Activated naive CD4-positive, alpha-beta T cell (primary cell): ENCODE measurements at places on chromosomes 2 and 18.

GRCh38 chr2:24410976-24411375 is 50.6 kb upstream of the ITSN2 start:
- no peak for DNase-seq

GRCh38 chr18:75218065-75218923 is 7.7 kb downstream of the TSHZ1 start:
- DNase-seq: no peak

DNA sequence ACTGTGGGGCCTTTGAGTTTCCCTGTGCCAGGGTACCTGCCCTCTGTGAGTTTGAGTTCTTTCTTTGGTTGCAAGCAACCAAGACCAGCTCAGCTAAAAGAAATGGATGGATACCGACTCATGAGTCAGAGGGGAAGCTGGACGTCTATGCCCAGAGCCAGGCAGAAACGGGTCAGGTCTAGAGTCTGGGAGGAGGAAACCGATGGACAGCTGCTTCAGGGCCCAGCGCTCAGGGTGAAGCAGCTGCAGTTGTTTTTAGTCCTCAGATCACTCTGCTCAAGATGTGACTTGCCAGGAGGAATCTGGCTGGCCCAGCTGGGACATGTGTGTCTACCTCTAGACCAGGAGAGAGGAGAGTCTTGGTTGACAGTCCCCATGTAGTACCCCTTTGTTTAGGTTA is 10.1 kb upstream of the TYMS start:
- DNase-seq: no peak

GRCh38 chr18:9705183-9705829 is 2.8 kb upstream of the RAB31 start:
- DNase-seq: no peak

- no peak for DNase-seq
These were observed 1295.7 kb downstream of the DPP10 start for GRCh38 chr2:115738111-115738510.
